ENCODE measurements at places on chromosomes 13 and 19. TPM values are rescaled to one million over a fixed set of nuclear protein-coding genes. Genes with fewer than 3 reads are reported as not detected.
A peak's percentile ranks its signal among the peaks of the same experiment; 100 is the strongest.

- H3K27ac ChIP-seq, result no peak overlapping the region
- no peaks in the 10 kb centered on the region for H3K4me1 ChIP-seq
- no peaks in the 10 kb centered on the region for H3K36me3 ChIP-seq
- H3K27me3 ChIP-seq, result no peaks in the 10 kb centered on the region
- DNase-seq, result no peak
Measured at GRCh38 chr13:31530922-31531321, 208.4 kb upstream of the RXFP2 start.

- H3K36me3 ChIP-seq, result no peaks in the 10 kb centered on the region
- no peak overlapping the region for H3K4me3 ChIP-seq
- no peaks in the 10 kb centered on the region for H3K4me1 ChIP-seq
- peaks cover 7% of the 10 kb centered on the region for H3K27me3 ChIP-seq
Measured at GRCh38 chr13:39631307-39631706, 24.2 kb upstream of the COG6 start.

DNA sequence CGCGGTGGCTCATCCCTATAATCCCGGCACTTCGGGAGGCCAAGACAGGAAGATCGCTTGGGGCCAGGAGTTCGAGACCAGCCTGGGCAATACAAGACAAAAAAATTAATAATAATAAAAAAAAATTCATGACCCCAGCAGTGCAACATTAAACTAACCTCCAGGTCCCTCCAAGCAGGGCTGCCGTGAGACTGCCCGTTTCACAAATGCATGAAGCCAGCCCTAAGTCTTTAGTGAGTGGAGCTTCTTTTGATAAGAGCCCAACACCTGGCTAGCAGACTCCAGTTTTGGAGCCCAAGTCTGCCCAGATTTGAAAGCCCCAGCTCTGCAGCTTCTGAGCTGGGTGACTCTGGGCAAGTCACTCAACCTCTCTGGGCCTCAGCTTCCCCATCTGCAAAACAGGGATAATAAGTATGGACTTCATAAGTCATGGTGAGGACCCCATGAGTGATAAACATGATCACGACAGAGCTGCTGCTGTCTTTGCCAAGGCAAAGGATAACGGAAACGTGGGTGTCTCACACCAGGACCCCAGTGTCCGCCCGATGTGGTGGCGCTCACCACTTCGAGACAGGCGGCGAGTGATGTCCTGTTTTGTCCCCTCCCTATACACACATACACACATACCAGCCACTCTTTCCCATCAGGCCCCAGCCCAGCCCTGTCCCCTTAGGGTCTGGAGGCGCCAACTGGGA, 38.4 kb upstream of the NANOS3 start:
- peak overlapping the region; percentile 99 for H3K4me3 ChIP-seq
- peaks cover 90% of the 10 kb centered on the region for H3K4me1 ChIP-seq
- H3K27ac ChIP-seq, result peak overlapping the region; percentile 100
- H3K27me3 ChIP-seq, result no peaks in the 10 kb centered on the region

DNA sequence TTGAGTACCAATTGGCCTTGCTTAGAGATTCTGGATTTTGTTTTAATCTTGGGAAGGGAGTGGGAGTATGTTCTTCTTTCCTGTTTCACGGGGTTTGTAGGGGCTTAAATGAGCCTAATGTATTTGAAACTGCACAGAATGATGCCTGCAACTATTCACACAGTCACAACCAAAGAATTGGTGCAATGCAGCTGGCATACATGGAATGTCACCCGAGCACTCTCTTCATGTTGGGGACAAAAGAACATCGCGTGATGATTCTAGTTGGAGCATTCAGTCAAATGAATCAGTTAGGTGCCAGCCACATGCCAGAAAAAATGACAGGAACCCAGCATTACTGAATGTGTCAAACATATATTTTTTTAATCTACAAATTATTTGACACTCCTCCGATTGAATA, 22.1 kb downstream of the STARD13 start:
- H3K4me1 ChIP-seq, result peaks cover 71% of the 10 kb centered on the region
- H3K27me3 ChIP-seq, result no peaks in the 10 kb centered on the region

- DNase-seq, result no peak
- H3K4me3 ChIP-seq, result no peak overlapping the region
- H3K27ac ChIP-seq, result no peak overlapping the region
- H3K27me3 ChIP-seq, result no peaks in the 10 kb centered on the region
Measured at GRCh38 chr19:31256593-31256960, 92.7 kb downstream of the TSHZ3 start.

- no peaks in the 10 kb centered on the region for H3K36me3 ChIP-seq
- H3K27me3 ChIP-seq, result no peaks in the 10 kb centered on the region
- peaks cover 14% of the 10 kb centered on the region for H3K4me1 ChIP-seq
- H3K27ac ChIP-seq, result peak overlapping the region; percentile 96
- DNase-seq, result no peak
Measured at GRCh38 chr19:4830768-4831265, 695 bp downstream of the TICAM1 start.

GRCh38 chr19:8209462-8210378, 550 bp downstream of the CERS4 start:
- H3K27ac ChIP-seq, result peak overlapping the region; percentile 89
- peak overlapping the region; percentile 74 for H3K4me3 ChIP-seq
- DNase-seq, result no peak
- no peaks in the 10 kb centered on the region for H3K36me3 ChIP-seq
- H3K4me1 ChIP-seq, result peaks cover 21% of the 10 kb centered on the region
- H3K27me3 ChIP-seq, result no peaks in the 10 kb centered on the region

DNA sequence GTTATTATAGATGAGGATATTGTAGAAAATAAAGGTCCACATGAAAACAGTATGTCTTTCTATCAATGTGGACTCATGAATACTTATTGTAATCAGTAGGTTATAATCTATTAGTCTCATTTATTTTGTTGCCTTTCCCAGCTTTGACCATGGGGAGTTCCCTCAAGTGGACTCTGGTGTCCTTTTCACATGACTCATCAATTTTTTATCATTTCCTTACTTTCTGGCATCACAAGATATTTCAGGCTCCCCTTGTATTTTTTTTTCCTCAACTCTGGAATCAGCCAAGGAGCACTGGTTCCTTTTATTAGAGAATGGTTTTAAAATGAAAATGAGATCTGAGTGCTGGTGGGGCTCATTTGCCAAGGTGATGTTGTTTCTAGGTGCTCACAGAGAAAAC, 63.4 kb upstream of the DIAPH3 start:
- DNase-seq, result no peak
- H3K27ac ChIP-seq, result no peak overlapping the region
- H3K4me3 ChIP-seq, result no peak overlapping the region
- H3K27me3 ChIP-seq, result no peaks in the 10 kb centered on the region
- no peaks in the 10 kb centered on the region for H3K4me1 ChIP-seq

- no peaks in the 10 kb centered on the region for H3K36me3 ChIP-seq
- H3K27ac ChIP-seq, result no peak overlapping the region
- no peaks in the 10 kb centered on the region for H3K4me1 ChIP-seq
- H3K27me3 ChIP-seq, result no peaks in the 10 kb centered on the region
- H3K4me3 ChIP-seq, result no peak overlapping the region
Measured at GRCh38 chr13:66971004-66971403, 259.1 kb downstream of the PCDH9 start.

DNA sequence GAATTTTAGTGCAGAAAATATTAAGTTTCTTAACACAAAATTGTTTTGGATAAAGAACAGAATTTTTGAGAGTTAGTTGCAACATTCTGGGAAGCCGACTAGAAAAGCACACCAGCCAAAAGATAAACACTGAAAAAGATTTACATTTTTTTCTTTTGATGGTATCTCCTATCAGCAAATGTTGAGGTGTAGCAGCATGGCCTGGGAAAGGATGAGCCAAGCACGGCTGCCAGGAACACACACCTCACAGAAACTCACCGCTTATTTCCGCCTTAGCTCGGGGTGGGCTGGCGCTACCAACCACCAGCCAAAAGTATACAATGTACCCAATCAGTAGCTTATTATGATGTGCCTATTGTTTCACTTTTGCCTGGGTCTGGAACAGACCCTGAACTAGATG, 134.7 kb downstream of the MIPEP start:
- no peaks in the 10 kb centered on the region for H3K36me3 ChIP-seq
- no peak for DNase-seq
- H3K27ac ChIP-seq, result no peak overlapping the region
- no peak overlapping the region for H3K4me3 ChIP-seq
- H3K4me1 ChIP-seq, result peaks cover 24% of the 10 kb centered on the region

DNA sequence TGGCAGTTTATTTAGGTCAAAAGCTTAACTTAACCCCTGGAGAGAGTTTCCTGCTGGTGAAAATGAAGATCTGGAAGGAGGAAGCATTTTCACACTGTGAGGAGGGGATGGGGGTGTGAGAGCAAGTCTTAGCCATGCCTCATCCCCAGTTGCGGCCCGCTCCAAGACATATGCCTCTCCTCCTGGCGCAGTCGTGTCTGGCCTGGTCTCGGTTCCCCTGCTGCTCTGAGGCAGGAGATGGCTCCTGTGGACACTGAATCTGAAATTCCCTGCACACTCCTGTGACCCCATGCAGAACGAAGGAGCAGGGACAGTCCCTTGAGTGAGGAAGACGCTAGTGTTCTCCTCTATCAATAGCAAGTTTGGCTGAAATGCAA, 360 bp upstream of the ZNF69 start:
- H3K4me3 ChIP-seq, result peak overlapping the region; percentile 66
- no peaks in the 10 kb centered on the region for H3K27me3 ChIP-seq
- DNase-seq, result no peak
- no peaks in the 10 kb centered on the region for H3K36me3 ChIP-seq
- H3K27ac ChIP-seq, result peak overlapping the region; percentile 83

- no peaks in the 10 kb centered on the region for H3K27me3 ChIP-seq
- no peaks in the 10 kb centered on the region for H3K4me1 ChIP-seq
- no peak overlapping the region for H3K4me3 ChIP-seq
- DNase-seq, result no peak
Measured at GRCh38 chr13:109941951-109942350, 155.6 kb upstream of the IRS2 start.

DNA sequence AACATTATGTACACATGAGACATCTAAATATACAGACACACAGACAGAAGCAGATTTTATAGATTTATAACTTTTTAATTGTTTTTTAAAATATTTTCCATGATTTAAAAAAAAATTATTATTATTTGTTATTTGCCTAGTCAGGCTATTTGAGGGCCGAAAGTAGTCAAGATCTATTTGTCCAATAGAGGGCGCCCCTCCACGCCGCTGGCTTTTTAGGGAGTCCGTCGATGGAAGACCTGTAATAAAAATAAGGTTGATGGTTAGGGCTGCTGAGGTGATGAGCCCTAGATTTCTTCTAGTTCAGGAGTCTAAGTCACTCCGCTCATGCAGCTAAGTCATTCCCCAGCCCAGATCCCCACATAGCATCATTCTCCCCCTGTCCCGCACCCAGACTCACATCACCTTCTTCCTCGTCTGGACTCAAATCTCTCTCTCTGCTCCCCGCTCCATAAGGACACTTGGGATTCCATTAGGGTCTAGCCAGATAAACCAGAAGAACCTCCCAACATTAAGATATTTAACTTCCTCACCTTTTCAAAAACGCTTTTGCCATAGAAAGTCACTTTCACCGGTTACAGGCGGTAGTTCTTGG, 33.9 kb upstream of the CEACAM21 start:
- H3K27me3 ChIP-seq, result no peaks in the 10 kb centered on the region
- H3K36me3 ChIP-seq, result no peaks in the 10 kb centered on the region
- no peaks in the 10 kb centered on the region for H3K4me1 ChIP-seq
- H3K27ac ChIP-seq, result no peak overlapping the region

- no peaks in the 10 kb centered on the region for H3K36me3 ChIP-seq
- H3K27me3 ChIP-seq, result no peaks in the 10 kb centered on the region
- no peaks in the 10 kb centered on the region for H3K4me1 ChIP-seq
- no peak for DNase-seq
- no peak overlapping the region for H3K27ac ChIP-seq
Measured at GRCh38 chr13:97474349-97474980, 40.5 kb downstream of the RAP2A start.

GRCh38 chr13:44104969-44105368, 225.3 kb downstream of the LACC1 start:
- H3K27me3 ChIP-seq, result no peaks in the 10 kb centered on the region
- H3K4me3 ChIP-seq, result no peak overlapping the region
- H3K4me1 ChIP-seq, result no peaks in the 10 kb centered on the region
- no peak for DNase-seq

GRCh38 chr13:98731925-98732324, 20.5 kb downstream of the SLC15A1 start:
- no peaks in the 10 kb centered on the region for H3K27me3 ChIP-seq
- no peak overlapping the region for H3K4me3 ChIP-seq
- no peak for DNase-seq

DNA sequence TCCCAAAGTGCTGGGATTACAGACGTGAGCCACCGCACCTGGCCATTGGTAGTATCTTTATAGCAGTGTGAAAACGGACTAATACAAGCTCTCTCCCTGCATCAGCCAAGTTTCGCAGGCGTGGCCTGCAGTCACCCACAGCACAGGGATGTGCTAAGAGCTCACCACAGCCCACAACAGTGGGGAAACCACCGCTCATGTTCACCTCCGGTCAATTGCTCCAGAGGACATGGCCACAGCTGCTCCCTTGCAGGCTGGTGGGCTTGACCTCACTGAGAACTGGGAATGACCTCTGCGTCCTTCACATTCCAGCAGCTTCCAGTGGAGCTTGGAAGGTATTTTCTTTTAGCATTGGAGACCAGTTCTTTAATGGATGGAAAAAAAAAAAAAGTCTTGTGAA, 156.4 kb downstream of the KCTD15 start:
- no peaks in the 10 kb centered on the region for H3K27me3 ChIP-seq
- no peaks in the 10 kb centered on the region for H3K4me1 ChIP-seq
- H3K36me3 ChIP-seq, result no peaks in the 10 kb centered on the region
- H3K4me3 ChIP-seq, result no peak overlapping the region

DNA sequence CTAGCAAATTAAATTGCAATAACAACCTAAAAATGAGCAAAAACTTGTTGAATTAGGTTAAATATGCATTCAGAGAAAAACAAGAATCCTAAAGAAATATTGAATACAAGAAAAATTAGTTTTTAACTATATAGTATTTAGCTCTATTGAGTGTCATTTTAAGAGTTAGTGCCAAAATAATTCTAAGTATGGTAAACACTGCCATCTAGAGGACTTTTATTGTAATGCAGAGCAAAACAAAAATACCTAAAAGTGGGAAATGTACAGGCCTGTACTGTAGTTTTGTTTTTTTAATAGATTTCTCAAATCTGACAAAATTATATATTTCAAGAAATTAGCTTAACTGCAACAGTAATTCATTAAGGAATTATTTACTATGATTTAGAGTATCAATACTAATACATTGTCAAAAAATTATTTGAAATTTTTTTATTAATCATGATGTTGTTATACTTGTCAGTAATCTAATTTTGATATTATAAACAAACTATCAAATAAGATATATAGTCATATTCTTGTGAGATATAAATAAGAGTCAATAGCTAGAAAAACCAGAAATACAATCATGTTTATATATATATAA, 8.2 kb upstream of the PCDH9 start:
- no peak overlapping the region for H3K4me3 ChIP-seq
- no peak overlapping the region for H3K27ac ChIP-seq
- H3K27me3 ChIP-seq, result no peaks in the 10 kb centered on the region

Gene ZNF486
- total RNA-seq, result 3.8 TPM

Gene CCDC169
- 0.04 TPM for total RNA-seq

Gene ANGPTL8
- not detected for total RNA-seq

Gene ZNF823
- total RNA-seq, result 11.8 TPM

Gene NKPD1
- total RNA-seq, result 4.2 TPM

Gene SERTAD3
- 13.0 TPM for total RNA-seq

Gene NUCB1
- total RNA-seq, result 93.5 TPM

Gene F10
- total RNA-seq, result 0.61 TPM

Gene NR2F6
- total RNA-seq, result 94.5 TPM

Gene ZNF730
- not detected for total RNA-seq

Gene LYPD5
- total RNA-seq, result 17.3 TPM
